Activated T-helper 1 cell treated with anti-CD3 and anti-CD28 coated beads, Interleukin-2, amount 50 U/mL, for 16 hours (primary cell): ENCODE measurements at places on chromosomes 5 and 9.

- DNase-seq, result no peak
Measured at GRCh38 chr9:71733176-71733575, 35.1 kb downstream of the CEMIP2 start.

- DNase-seq, result no peak
Measured at GRCh38 chr5:154236011-154236410, 45.5 kb downstream of the GALNT10 start.

GRCh38 chr9:95057101-95057500 is 260.4 kb downstream of the FANCC start:
- no peak for DNase-seq

DNA sequence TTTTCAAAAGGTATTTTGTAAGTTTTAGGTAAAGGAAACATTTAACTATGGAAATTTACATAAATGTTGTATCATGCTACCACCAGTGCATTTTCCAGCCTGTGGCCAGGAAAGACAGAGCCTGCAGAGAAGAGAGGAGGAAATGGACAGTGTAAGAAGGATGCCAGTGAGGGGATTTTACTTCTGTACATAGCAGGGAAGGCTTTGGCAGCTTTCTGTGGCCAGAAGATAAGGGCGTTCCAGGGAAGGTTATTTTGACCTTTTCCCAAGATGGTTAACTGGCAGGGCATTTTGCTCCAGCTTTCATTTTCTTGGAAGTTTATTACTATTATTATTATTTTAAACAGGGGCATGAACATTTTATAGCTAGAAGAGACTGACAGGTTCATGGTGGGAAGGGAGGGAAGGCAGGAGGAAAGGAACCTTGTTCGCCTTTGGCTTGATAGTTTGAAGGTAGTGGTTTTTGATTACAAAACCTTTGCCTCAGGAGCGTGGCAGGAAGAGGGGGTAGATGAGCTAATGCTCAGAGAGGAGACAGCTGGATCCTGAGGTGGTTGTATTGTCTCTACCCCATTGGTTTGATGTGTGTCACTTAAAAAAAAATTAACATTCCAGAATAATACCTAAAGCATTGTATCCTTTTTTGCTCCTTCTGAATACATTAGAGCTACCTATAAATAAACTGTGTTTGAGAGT is 4.1 kb downstream of the ISOC1 start:
- no peak for DNase-seq

GRCh38 chr5:176618783-176619182 is 8.8 kb upstream of the GPRIN1 start:
- DNase-seq, result no peak

DNA sequence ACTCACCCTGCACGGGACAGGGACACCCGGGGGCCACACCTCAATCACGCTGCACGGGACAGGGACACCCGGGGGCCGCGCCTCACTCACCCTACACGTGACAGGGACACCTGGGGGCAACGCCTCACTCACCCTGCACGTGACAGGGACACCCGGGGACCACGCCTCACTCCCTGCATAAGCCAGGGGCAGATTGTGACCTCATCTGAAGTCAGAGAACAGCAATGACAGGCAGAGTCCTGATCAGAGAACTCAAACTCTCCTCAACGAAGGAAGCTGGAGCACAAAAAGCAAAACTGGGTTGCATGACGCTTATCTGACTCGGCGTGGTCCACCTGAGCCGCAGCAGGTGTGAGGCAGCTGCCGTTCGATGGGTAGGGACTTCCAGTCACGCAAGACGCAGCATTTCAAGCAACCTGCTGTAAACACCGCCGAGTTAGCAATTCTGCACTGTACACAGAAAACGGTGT is 3.2 kb downstream of the TERT start:
- no peak for DNase-seq

DNA sequence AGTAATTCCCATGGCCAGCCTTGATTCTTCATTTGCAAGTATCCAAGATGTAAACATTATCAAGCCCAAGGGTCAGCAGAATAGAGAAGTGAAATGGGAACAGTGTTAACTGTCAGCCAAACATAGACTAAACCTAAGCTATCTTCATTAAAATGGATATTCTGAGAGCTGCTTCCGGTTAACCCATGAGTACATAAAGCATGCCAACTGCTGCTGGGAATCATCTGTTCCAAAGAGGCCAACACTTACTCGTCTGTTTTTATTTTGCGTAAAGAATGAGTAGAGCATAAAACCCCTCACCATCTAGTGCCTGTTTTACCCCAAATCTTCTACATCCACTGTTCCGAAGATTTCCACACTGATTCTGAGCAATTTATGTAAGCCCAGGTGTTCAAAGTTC is 257.6 kb downstream of the GLIS3 start:
- no peak for DNase-seq

DNA sequence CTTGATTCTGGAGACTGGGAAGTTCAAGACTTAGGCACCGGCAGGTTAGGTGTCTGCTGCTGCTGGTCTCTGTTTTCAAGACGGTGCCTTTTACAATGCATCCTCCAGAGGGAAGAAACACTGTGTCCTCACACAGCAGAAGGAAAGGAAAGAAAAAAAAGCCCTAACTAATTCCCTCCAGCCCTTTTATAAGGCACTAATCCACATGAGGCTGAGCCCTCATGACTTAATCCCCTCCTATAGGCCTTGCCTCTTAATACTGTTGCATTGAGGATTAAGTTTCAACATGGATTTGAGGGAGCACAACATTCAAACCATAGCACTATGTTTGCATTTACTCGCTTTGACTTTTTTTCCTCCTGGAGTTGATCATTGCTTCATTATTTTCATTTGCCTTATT is 585.9 kb downstream of the TLR4 start:
- no peak for DNase-seq

GRCh38 chr9:135413086-135413375 is 66.6 kb upstream of the PPP1R26 start:
- DNase-seq, result no peak

DNA sequence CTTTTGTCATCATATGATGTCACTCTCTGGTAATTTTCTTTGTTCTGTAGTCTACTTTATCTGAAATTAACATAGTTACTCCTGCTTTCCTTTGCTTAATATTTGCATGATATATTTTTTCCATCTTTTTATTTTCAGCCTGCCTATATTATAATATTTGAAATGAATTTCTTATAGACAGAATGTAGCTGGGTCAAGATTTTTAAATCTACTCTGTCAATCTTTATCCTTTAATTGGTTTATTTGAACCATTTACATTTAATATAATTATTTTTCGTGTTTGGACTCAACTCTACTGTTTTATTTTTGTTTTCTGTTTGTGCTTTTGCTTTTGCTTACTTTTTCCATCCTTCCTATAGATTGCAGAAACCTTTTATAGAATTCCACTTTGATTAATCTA is 118.0 kb downstream of the FOXD1 start:
- no peak for DNase-seq

- no peak for DNase-seq
Measured at GRCh38 chr9:81234924-81235610, 454.3 kb downstream of the TLE1 start.

- no peak for DNase-seq
Measured at GRCh38 chr5:66354422-66354821, 210.3 kb downstream of the SREK1 start.

GRCh38 chr5:165209101-165209727 is 1703.8 kb downstream of the MAT2B start:
- no peak for DNase-seq

DNA sequence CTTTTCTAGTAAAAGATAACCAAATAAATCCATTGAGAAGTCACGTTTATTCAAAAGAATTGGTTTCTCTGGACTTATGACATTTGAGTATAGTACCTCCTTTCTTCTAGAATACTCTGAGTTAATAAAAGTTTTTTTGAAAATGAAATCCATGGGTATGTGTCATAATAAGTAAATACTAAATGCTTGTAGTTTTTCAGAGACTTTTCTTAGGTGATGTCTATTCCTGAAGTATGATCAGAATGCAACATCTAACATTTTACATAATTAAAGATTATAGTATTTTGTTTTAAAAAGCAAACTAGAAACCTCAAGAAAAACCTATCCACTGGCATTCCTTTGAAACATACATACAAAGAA is 63.2 kb downstream of the NFIB start:
- no peak for DNase-seq

DNA sequence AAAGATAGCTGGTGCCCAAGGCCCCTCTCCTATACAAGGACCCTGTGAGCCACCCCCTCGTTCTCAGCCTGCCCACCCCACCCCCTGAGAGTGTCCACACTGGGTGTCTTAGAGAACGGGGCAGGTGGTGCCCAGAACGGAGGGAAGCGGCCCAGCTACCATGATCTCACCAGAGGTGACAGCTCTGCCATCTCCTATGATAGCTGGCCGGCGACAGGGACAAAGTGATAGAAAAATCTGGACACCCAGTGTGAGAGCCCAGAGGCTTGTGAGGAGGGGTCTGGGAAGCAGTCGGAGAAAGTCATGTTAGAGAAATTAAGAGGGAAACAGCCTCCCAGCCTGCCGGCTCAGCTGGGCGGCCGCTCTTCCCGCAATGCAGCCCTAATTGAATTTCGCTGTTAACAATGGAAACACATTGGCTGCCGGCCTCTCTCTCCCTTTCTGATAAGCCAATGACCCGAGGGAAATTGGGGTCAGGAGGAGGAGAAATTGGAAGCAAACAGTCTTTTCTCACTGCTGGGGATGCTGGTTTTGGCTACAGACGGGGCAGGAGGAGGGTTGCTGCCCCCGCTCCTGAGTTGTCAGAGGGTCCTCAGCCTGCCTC is 32.3 kb downstream of the HK3 start:
- no peak for DNase-seq

DNA sequence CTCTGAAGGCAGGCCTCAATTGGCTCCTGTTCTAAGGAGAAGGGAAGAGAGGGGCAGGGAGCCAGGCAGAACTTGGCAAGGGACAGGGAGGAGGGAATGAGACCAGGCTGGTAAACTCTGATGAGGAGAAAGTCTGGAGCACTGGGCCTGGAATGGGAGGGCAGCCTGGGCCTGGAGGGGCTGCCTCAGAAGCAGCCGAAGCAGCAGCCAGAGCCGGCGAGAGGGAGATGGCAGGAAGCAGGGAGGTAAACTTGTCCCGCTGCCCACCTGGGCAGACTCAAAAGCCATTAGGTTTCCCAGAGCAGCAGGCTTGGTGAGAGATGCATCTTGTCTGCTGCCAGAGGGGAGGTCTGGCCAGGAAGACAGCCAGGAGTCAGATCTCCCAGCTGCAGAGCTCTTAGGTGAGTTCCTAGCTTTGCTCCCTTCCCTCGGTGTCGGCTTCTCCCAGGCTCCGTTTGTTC is 37.0 kb upstream of the CRB2 start:
- DNase-seq, result no peak

- no peak for DNase-seq
Measured at GRCh38 chr9:73609381-73609780, 457.7 kb downstream of the ANXA1 start.

DNA sequence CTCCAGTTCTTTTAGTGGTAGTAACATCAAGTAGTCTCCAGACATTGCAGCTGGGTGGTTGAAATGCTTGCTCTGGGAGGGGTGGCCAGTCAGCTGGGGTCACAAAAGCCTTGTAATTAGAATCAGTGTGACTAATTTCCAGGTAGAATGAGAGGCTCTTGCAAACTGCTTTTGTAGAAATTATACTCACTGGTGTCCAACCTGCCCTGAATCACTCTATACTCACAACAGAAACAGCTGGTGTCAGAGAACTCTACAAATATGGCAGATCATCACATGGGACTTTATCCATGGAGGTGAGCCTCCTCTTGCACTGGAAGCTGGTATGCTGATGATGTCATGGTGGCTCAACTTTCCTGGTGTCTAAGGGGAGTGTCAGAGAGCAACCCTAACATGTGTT is 71.3 kb downstream of the SH3TC2 start:
- no peak for DNase-seq

GRCh38 chr9:98118640-98119601 is at the start of gene TRIM14:
Gene TRIM14, minus strand, starts transcription at chr9:98119222. Its CDS starts 34 bp downstream, at chr9:98119188.
- peak; percentile 42 for DNase-seq

DNA sequence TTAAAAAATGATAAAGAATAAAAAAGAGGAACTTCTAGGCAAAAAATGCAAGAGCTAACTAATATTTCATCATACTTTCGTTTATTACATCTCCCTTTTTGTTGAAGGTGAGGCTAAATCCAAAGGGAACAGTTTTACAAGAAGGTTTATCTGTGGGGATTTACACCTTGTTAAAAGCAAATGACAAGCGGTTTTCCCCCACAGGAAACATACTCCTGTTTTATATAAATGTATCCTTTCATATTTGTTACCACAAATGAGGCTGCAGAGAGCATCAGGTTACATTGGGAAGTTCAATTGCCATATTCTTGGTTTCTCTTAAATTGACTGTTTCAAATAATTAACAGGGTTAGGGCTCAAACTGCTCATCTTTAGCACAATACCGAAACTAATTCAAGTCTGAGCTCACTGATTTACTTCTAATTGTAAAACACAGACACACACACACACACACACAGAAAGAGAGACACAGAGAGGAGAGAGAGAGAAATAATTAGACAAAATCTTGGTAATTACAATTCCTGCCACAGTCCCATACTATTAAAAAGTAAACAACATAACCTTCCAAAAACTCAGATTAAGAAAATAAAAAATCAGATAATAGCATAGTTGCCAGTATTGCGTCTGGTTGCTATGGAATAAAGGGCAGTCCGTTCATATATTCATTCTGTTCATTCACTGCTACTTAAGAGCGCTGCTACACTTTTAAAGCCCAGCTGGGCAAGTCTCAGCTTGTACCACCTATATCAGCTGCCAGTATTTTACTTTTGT is 17.1 kb downstream of the RFX3 start:
- DNase-seq, result no peak

- no peak for DNase-seq
Measured at GRCh38 chr9:133254471-133254870, 20.5 kb downstream of the ABO start.

DNA sequence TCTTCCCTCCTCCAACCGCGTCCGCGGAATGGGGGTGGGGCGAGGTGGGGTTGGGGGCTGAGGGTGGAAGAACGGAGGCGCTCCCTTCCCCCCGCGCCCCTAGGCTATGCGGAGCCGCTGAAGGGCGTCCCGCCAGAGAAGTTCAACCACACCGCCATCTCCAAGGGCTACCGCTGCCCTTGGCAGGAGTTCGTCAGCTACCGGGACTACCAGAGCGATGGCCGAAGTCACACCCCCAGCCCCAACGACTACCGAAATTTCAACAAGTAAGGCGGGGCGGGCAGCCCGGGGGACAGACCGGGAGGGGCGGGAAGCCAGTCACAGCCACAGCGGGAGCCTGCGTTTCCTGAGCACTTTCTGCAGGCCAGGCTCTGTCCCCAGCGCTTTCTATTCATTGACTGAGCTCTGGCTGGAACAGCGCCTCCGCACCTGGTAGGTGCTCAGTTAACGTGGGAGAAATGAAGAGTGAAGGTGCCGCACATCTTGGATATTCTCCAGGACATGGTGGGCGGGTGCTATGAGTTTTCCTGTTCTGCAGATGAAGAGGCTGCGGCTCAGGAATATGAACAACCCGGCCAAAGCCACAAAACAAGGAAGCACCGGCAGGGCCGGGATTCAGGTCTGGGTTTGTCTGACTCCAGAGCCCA is 11.3 kb downstream of the MYOZ3 start:
- DNase-seq, result no peak

GRCh38 chr9:85543196-85543595 is 198.6 kb downstream of the AGTPBP1 start:
- no peak for DNase-seq

- DNase-seq, result no peak
Measured at GRCh38 chr5:145554399-145554798, 280.7 kb downstream of the PRELID2 start.

GRCh38 chr5:122368510-122369251 is 56.6 kb downstream of the SNCAIP start:
- DNase-seq, result no peak

- DNase-seq, result no peak
Measured at GRCh38 chr9:107547772-107548297, 58.3 kb upstream of the KLF4 start.

GRCh38 chr9:10661994-10662393 is 49.2 kb upstream of the PTPRD start:
- no peak for DNase-seq
